Frontal cortex (tissue), 4 donors: ENCODE measurements at places on chromosomes 12 and 14.

- DNase-seq = no peak
These were observed 117.4 kb downstream of the TGFB3 start for GRCh38 chr14:75864352-75864751.

- no peak for DNase-seq
These were observed 823 bp downstream of the ATG2B start for GRCh38 chr14:96362071-96362964.

DNA sequence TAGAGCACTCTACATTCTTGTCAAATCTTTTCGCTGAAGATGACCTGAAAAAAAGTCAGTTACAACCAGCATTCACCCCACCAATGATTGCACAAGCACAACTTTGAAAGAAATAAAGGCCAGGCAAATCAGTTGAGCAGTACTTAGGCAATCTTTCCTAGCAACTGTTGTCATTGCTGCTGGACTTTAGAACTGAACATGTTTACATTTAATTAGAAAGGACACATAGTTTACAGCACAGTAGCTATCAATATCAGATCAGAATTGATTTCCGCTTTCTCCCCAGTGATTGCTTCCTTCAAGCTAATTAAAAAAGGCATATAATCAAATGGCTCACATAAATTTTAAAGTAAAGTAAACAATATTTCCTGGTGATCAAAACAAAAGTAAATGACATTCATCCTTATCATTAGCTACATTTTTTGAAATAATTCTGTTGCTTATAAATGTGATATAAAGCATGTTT is 128.4 kb downstream of the FOXA1 start:
- DNase-seq = no peak

- no peak for DNase-seq
These were observed 543.7 kb upstream of the TMEM132C start for GRCh38 chr12:127723251-127723650.

GRCh38 chr14:24809135-24809534 is 175.1 kb upstream of the GZMB start:
- no peak for DNase-seq

GRCh38 chr12:53380794-53381730 is 1.1 kb downstream of the SP1 start:
- DNase-seq = no peak

GRCh38 chr12:123363390-123363739 is 1.3 kb downstream of the SBNO1 start:
- DNase-seq = no peak
